ENCODE measurements at places on chromosomes 13 and 19. TPM values are rescaled to one million over a fixed set of nuclear protein-coding genes. Genes with fewer than 3 reads are reported as not detected.

GRCh38 chr13:108830916-108831315 lies 201.5 kb downstream of the MYO16 start:
- DNase-seq = no peak
- no peak overlapping the region for H3K4me3 ChIP-seq
- no peak overlapping the region for H3K27ac ChIP-seq
- H3K36me3 ChIP-seq = no peaks in the 10 kb centered on the region
- H3K27me3 ChIP-seq = no peaks in the 10 kb centered on the region
- H3K4me1 ChIP-seq = no peaks in the 10 kb centered on the region

TMEM86B gene
- total RNA-seq = 12.7 TPM

- DNase-seq = no peak
- no peaks in the 10 kb centered on the region for H3K27me3 ChIP-seq
- no peaks in the 10 kb centered on the region for H3K4me1 ChIP-seq
- peaks cover 12% of the 10 kb centered on the region for H3K36me3 ChIP-seq
- H3K4me3 ChIP-seq = no peak overlapping the region
Measured at GRCh38 chr13:49958321-49958720, 22.2 kb upstream of the SPRYD7 start.

DNA sequence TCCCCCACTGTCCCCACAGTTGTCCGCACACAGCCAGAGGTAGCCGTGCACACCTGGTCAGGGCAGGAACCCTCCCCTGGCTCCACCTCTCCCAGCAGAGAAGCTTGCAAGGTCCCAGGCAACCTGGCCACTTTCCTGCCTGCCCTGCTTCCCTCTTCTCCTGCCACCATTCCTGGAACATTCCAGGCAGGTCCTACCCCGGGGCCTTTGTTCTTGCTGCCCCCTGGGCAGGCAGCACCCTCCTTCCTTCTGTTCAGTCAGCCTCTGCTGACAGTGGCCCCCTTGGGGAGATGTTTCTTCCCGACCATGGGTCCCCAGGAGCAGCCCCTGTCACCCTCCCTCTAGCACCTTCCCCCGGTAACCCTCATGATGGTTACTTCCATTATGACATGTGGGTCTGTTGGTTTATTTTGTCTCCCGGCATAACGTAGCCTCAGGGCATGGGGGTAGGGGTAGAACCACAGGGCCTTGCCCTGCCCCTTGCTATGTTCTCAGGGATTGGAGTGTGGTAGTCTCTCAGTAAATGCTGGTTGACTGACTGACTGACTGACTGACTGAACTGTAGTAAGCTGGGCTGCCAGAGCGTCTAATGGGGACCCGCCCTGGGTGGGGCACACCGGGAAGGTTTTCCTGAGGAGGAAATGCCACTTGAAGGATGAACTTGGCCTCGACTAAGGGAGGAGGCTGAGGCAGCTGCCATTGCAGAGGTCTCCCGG lies 10.8 kb downstream of the PAK4 start:
- no peaks in the 10 kb centered on the region for H3K36me3 ChIP-seq
- no peak overlapping the region for H3K4me3 ChIP-seq
- peaks cover 11% of the 10 kb centered on the region for H3K4me1 ChIP-seq

DNA sequence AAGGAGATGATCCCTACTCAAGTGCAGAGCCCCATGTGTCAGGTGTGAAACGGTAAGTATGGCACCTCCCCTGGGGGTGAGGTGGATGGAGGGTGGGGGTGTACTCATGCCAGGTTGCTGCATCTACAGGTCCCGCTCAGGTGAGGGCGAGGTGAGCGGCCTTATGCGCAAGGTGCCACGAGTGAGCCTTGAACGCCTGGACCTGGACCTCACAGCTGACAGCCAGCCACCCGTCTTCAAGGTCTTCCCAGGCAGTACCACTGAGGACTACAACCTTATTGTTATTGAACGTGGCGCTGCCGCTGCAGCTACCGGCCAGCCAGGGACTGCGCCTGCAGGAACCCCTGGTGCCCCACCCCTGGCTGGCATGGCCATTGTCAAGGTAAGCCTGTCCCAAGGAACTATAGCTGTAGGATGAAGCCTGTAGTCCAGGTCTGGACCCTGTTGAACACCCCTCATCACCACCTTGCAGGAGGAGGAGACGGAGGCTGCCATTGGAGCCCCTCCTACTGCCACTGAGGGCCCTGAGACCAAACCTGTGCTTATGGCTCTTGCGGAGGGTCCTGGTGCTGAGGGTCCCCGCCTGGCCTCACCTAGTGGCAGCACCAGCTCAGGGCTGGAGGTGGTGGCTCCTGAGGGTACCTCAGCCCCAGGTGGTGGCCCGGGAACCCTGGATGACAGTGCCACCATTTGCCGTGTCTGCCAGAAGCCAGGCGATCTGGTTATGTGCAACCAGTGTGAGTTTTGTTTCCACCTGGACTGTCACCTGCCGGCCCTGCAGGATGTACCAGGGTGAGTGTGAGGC lies 5.2 kb downstream of the TRIM28 start:
- no peaks in the 10 kb centered on the region for H3K27me3 ChIP-seq
- no peak overlapping the region for H3K27ac ChIP-seq
- H3K4me1 ChIP-seq = peaks cover 45% of the 10 kb centered on the region

NPHS1 gene
- total RNA-seq = not detected

DNA sequence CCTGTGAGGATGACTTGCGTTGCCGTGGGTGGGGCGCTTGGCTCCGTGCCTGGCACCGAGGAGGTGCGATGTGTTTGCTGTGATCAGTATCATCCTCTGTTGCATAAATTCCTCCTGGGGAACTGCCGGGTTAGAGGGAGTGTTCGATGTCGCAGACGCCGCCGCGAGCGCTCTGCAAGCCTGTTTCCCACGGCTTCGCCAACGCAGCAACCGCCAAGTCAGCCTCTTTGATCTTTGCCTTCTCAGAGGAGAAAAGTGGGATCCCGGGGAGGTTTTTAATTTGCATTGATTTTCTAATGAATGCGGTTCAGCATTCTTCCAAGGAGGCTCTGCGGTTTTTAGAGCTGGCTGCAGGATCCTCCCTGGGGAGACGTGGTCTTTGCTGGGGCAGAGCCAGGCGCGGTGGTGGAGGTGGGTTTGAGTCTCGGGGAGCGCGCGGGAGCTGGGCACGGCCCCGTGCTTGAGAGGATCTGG lies 7.6 kb downstream of the GPR32 start:
- peaks cover 49% of the 10 kb centered on the region for H3K27me3 ChIP-seq
- no peak for DNase-seq
- H3K36me3 ChIP-seq = no peaks in the 10 kb centered on the region
- H3K4me1 ChIP-seq = peaks cover 3% of the 10 kb centered on the region
- no peak overlapping the region for H3K4me3 ChIP-seq

PTOV1 gene
- total RNA-seq = 76.8 TPM
